Stimulated activated CD4-positive, alpha-beta T cell treated with anti-CD3 and anti-CD28 coated beads, Interleukin-1b, Interleukin-23, amount 100 ng/mL, for 1 hour (primary cell): ENCODE measurements at places on chromosomes 4 and X.

DNA sequence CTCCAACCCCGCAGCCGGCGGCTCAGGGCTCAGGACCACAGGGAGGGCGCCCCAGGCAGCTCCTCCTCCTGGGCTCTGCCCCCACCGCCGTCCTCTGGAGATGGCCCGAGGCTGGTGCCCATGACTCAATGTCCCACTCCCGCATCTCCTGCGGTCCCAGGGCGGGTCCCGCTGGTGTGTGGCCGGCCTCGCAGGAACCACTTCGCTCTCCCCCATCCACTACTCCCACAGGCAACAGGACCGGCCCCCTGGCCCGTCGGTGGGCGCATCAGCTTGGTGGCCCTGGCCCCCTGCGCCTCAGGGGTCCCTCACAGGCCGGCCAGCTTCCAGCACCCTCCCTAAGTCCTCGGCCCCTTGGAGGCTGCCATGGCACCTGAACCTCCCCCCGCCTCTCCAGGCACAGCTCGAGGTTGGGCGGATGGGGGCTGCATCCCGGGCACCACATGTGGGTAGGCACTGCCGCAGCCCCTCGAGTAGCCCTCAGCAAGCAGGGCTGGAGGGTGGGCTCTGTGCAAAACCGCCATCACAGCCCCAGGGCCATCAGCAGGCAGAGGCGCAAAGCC lies 22.8 kb upstream of the SPON2 start:
- DNase-seq: no peak

- no peak for DNase-seq
These were observed 34.5 kb upstream of the SLC4A4 start for GRCh38 chr4:71304289-71304850.

- DNase-seq: no peak
These were observed 512.7 kb upstream of the FAT1 start for GRCh38 chr4:187236209-187236890.

DNA sequence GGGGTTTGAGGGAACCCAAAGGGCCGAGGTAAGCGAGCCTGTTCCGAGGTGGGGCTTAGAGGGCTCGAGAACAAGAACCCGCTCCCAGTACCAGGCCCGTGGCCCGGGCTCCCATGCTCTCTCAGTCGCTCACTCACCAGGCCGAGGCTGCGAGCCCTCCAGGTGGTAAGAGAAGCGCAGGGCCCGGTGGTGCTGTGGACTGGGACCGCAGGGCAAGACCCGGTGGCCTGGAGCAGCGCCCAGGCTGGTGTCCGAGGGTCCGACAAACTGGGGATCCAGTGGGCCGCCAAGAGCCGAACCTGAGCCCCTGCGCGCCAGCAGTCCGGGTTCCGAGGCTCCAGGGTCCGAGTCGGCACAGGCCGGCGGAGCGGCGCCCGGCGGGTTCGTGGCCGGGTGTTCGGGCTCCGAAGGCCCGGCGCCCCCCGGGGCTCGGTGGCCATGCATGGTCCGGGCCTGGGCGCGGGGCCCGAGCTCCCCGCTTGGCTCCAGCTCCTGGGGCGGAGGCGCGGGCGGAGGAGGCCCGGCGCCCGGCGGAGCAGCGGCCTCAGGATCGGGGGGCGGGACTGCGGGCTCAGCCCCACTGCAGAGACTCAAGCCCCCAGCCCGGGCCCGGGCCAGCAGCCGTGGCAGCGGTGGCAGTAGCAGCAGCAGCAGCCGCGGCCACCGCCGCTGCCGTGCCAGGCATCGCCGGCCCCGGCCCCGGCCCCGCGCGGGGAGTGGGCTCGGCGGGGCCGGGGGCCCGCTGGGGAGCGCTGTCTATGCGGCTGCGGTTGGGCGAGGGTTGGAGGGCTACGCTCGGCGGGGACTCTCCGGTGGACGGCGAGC lies 833 bp downstream of the FGD1 start:
- no peak for DNase-seq

GRCh38 chr4:118141240-118141639 lies 107.0 kb downstream of the NDST3 start:
- DNase-seq: no peak

DNA sequence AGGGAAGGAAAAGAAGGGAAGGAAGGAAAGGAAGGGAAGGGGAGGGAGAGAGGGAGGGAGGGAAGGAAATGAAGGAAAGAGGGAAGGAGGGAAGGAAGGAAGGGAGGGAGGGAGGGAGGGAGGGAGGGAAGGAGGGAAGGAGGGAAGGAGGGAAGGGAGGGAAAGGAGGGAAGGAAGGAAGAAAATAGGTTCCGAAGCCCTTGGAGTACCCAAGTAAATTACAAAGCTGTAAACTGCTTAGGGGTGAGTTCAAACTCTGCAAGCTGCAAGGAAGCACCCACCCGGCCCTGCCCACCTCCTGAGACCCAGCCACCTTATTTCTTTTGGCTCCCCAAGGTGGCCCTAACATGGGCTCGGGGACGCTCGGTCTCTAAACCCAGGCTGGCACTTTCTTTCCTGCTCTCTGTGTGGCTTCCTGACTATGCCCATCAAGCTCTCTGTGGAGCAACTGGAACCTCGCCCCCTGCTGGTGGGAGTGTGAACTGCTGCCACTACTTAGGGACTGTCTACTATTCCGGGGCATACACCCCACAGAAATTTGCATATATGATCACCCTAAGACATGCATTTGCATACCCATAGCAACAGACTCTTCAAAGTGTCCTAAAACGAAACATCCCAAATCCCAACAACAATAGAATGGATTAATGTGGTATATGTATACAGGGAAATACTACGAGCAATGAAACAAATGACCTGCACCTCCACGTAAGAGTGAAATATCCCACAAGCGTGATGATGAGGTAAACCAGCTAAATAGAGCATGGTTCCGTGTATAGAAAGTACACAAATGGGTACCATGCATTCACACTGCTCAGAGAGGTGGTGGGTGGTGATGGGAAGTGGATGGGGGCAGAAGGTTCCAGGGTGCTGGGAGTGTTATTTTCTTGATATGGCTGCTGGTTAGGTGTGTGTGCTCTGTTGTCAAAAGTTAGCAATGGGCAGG lies 151.7 kb upstream of the TBL1X start:
- peak; percentile 68 for DNase-seq

DNA sequence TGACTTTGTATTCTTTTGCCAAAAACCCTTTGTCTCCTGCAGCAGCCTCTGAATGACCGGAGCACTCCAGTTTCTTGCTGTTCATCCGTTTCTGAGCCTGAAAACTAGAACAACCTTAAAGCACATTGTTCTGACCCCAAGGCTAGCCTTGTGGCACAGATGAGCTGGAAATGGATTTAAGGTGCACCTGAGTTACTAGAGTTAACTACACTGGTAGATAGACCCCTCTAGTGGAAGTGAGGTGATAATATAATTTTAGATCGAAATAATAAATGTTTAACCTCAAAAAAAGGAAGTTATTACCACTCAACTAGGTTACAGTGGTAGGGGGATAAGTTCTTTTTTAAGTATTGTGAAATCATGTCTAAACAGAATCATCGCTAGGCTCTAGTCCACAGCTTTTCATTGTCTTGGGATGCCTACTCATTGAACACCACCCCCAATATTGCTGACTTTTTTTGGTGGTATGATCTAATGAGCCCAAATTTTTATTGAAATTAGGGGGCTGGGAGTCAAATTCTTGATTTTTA lies 2.7 kb downstream of the PLS3 start:
- no peak for DNase-seq

GRCh38 chrX:39755143-39756032 lies 342.4 kb downstream of the BCOR start:
- no peak for DNase-seq

DNA sequence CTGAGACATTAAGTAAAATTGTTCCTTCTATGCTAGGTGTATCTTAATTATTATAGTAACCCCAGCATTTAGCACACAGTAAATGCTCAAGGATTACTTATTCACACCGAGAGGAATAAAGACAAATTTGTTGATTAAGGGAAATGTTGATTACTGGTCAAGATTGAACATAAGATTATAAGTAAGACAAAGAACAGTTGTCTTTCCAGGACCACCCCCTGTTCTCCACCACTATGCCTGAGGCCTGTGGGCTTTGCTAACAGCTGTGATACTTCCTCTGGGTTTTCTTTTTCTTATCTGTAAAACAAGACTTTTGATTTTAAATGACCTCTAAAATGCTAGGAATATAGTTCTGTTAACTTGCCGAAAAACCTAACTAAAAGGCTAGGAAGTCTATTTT lies 128.0 kb downstream of the DCLK2 start:
- DNase-seq: no peak

DNA sequence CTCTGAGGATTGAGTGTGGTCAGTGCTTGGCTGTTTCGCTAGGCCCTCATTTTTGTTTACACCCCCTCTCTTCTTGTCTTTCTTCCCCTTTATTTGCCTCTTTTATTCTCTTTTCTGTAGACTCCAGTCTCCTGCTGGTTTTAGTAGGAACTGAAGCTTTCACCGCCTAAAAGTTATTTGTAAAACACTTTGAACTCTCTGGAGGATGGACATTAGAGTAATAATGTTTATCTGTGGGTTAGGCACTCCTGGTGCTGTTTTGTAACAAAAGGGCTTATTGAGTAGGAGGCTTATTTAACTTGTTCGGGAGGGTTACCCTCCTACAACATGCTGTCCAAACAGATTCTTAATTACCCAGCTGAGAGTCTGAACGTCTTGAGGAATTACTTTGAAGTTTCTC lies 1.6 kb upstream of the ARHGAP10 start:
- no peak for DNase-seq
